Naive thymus-derived CD4-positive, alpha-beta T cell (primary cell): ENCODE measurements at places on chromosomes 3 and 15. TPM values are rescaled to one million over a fixed set of nuclear protein-coding genes. Genes with fewer than 3 reads are reported as not detected.

- DNase-seq = no peak
- H3K4me3 ChIP-seq = no peak overlapping the region
- H3K4me1 ChIP-seq = no peaks in the 10 kb centered on the region
- no peak overlapping the region for H3K27ac ChIP-seq
These were observed 678.1 kb upstream of the CCDC54 start for GRCh38 chr3:106699122-106699521.

- no peaks in the 10 kb centered on the region for H3K4me1 ChIP-seq
- no peak overlapping the region for H3K4me3 ChIP-seq
- H3K27ac ChIP-seq = no peak overlapping the region
- H3K36me3 ChIP-seq = no peaks in the 10 kb centered on the region
- DNase-seq = no peak
These were observed 7.8 kb upstream of the SUMF1 start for GRCh38 chr3:4474683-4475490.

DNA sequence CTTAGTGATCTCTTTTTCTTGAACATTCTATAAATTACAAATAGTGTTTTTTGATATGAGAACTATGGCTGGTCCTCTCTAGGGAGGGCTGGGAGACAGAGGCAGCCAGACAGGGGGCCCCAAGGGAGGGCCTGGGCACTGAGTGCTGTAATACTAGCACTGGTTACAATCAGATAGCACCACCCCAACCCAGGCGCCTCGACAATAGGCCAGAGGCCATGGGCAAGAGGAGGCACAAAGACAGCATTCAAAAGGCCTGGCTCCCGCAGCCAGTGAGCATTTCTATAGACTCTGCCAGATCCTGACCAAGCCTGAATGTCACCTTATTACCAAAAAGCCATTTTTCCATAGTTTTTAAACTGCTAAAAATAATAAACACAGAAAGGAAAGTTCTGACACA is 158.5 kb downstream of the THRB start:
- no peak for DNase-seq
- no peaks in the 10 kb centered on the region for H3K27me3 ChIP-seq
- H3K4me1 ChIP-seq = no peaks in the 10 kb centered on the region

- no peaks in the 10 kb centered on the region for H3K27me3 ChIP-seq
- no peak overlapping the region for H3K4me3 ChIP-seq
- H3K27ac ChIP-seq = no peak overlapping the region
- H3K4me1 ChIP-seq = peaks cover 29% of the 10 kb centered on the region
These were observed 23.3 kb downstream of the STAG1 start for GRCh38 chr3:136728918-136729317.

Gene CD200R1
- polyA plus RNA-seq = 18.8 TPM

Gene NMNAT3
- 7.7 TPM for polyA plus RNA-seq

Gene LDHAL6B
- not detected for polyA plus RNA-seq
